Mesenteric fat pad (tissue), 1 donor: ENCODE measurements at places on chromosomes 7 and 10. TPM values are rescaled to one million over a fixed set of nuclear protein-coding genes. Genes with fewer than 3 reads are reported as not detected.

Gene CACNA2D1
- 33.5 TPM for total RNA-seq

- no peak for DNase-seq
Measured at GRCh38 chr7:140639366-140640053, 1.1 kb downstream of the DENND2A start.

Gene CNNM1
- total RNA-seq, result 0.61 TPM

Gene PILRB
- total RNA-seq, result 32.1 TPM

- DNase-seq, result no peak
Measured at GRCh38 chr7:44769376-44769775, 20.7 kb downstream of the ZMIZ2 start.
